ENCODE measurements at places on chromosomes 7 and 10.

DNA sequence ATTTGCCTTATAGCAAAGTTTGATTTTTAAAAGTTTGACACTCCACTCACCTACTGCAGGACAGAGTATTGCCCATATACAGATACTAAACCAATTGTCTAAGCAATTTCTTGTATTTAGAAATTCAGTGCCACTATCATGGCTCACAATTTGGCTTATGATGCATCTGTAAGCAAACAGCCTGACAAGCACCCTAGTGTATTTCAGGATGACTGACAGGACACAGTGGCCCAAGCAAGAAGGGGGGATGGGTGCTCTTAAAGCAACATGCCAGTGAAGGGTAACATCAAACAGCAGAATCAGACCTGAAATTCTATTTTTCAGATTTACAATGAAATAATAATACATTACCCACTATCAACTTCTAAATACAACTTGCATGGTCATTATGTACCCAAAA, 30.5 kb downstream of the CTNNA3 start:
- no peak for DNase-seq

DNA sequence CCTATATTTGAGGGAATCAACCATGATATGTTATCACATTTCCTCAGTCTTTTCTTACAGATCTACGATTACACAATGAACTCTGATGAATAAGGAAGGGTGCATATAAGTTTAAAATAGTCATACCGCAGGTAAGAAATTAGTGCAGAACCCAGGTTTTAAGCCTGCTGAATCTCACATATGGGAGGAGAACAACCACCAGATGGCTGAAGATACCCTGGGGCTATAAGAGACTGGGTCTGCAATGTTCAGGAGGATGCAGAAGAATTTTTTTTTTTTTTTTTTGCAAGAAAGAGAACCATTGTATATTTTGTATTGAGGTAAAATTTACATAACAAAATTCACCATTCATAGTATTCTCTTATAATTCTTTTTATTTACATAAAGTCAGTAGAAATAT, 372.3 kb upstream of the MYO3A start:
- DNase-seq, result no peak

GRCh38 chr7:72435925-72436480, 23.9 kb upstream of the CALN1 start:
- DNase-seq, result no peak

GRCh38 chr7:127251465-127252376, 1.0 kb downstream of the GRM8 start:
- no peak for DNase-seq

- no peak for DNase-seq
Observed at GRCh38 chr10:80186364-80187012, 18.8 kb downstream of the ANXA11 start.
